SHP77 treated with DMSO at 0.1 percent for 48 hours (cell line): ENCODE measurements at places on chromosomes 7 and 10.

DNA sequence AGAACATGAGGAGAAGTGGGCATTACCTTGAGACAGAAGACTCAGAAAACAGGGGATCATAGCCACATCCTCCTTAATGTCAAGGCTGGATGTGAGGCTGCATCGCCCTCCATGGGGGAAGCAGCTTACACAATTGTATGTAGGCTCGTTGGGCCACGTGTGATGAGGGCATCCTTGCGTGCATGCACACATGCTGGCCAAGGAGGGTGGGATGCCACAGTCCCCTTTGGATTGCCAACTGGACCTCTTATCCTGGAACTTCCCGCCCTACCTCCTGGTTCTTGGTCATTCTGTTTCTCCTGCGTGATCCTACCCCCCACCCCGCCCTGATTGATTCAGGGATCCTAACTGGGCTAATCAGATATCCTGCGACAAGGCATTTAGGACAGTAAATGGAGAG, 102.0 kb downstream of the PRKAG2 start:
- DNase-seq = no peak

GRCh38 chr10:10777279-10777678, 240.4 kb upstream of the CELF2 start:
- no peak for DNase-seq

- DNase-seq = no peak
Measured at GRCh38 chr7:84123965-84124547, 70.5 kb downstream of the SEMA3A start.

DNA sequence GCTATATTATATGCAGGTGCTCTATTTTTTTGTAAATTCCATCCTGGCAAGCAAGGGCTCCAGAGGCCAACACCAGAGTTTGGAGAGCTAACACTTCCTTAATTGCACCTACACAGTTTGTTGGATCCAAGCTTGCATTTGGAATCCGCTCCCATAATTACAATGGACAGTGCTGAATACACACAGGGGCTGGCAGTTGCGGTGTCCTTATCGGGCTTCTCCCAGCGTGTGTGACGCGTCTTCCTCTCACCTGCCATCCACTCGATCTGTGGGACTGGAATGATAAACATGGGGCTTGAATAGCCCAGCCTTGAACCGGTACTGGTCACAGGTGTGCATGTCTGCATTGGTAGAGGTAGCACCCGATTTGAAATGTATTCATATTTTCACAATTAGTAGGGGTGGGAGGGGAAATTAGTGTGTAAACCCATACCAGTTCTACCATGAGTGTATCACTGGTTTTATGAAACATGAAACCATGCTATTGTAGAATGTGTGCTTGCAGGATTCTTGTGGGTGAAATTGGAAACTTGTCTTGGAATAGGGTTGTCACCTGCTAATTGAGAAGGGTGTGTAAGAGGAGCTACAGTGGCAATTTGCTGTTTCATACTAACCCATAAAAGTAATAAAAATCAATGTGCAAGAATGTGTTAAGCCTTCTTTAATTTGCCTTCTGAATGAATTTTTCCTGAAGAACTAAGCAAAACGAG, 316.5 kb downstream of the WDR11 start:
- no peak for DNase-seq

GRCh38 chr10:69732826-69733150, 68.9 kb upstream of the COL13A1 start:
- DNase-seq = no peak

DNA sequence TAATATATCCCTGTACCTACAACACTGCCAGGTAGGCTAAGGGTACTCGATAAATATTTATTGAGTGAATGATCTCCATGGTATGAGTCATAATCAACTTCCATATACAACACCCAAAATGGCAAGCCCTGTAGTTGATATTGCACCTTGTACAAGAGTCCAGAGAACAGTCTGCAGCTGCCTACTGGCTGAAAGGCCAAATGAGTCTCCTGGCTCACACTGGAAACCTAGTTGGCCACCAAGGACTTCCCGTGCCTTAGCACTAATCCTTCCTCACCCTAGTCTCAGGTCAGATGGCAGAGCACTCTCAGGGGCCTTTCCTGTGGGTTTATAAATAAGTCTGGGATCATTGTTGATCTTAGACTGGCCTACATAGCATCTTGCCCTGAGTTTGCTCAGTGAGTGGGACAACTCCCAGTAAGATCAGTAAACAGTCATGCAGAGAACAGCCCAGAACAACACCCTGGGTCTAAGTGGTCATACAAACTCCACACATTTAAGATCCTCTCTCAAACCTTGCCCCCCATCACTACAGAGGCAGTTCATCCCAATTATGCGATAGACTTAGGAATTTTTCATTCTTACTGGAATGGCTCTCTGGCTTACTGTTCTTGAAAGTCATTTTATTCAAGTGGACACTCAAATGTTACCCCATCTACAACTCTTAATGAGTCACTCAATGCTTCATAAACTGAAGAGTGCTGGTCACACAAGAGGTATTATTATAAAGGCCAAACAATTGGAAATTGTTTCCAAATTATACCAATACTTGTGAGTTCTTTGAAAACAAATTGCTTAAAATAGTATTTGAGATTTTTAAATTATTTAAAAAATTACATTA, 14.7 kb upstream of the SLC16A9 start:
- no peak for DNase-seq

DNA sequence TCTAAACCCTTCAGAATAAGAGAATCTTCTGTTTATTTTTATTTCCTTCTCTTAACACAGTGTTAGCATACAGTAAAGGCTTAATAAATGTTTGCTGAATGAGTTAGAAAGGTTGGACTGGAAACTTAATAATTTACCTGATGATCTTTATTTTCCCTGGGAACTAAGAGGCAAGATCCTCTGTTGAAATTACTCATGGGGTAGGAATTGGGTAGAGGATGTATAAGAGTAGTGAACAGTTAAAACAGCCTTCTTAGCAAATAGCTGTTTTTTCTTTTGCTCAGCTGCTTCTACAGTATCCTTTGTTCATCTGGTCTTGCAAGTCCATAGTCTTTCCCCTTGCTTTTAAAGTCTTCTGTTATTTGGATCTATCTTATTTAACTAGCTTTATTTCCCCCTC, 80.0 kb downstream of the AKAP9 start:
- no peak for DNase-seq

DNA sequence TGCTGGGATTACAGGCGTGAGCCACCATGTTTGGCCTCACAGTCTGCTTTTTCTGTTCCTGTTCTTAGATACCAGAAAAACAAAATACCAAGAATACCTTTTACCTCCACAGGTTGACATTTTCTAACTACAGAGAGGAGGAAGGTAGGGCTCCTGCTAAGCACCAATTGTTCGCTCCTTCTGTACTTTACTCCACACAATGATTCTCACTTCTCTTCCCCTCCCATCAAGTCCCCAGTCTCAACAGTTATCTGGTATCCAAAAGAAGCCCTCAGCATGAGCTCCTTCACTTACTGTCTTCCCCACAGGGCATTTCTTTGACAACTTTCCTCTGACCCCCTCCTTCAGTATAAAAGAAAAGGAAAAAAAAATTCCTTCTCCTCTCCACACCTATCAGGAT, 47.7 kb upstream of the ZNF800 start:
- no peak for DNase-seq

DNA sequence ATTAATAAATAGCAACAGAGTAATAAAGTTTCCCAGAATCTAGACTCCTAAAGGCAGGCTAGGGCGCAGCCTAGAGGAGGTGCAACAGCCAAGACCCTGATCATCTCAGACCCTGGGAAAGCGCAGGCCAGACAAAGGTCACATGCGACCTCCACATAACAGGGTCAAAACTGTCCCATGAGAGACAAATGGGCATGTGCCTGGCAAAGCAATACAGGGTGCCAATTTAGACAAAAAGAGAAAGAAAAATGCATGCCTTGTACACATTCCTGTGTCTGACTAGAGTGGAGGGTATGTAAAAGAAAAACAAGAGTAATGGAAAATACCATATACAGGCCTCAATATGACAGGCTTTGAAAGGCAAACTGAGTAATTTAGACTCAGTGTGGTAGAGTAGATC, 22.2 kb downstream of the MPP7 start:
- DNase-seq = no peak

- DNase-seq = no peak
Measured at GRCh38 chr7:121563177-121563576, 167.1 kb upstream of the FAM3C start.

GRCh38 chr7:151110236-151110940, 24.1 kb downstream of the AGAP3 start:
- DNase-seq = no peak

DNA sequence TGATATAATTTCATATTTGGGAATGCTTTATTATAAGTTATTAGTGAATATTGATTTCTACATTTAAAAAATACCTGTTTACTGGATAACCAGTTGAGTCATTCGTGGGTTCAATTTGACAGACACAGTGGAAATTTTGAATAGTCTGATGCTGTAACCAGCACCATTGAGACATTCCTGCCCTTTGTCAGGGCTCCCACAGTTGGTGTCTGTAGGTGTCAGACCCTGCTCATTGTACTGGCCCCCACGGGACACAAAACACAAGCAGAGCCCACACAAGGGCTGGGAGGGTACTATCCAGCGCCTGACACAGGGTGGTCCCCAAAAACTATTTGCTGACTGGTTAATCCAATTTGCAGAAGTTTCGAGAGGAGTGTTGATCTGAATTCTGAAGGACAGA, 35.9 kb downstream of the EEPD1 start:
- no peak for DNase-seq

GRCh38 chr10:107011105-107011504, 153.4 kb downstream of the SORCS1 start:
- DNase-seq = no peak

- no peak for DNase-seq
Measured at GRCh38 chr10:29098423-29098822, 190.4 kb upstream of the LYZL1 start.

GRCh38 chr10:104255311-104255981, 754 bp downstream of the GSTO1 start:
- no peak for DNase-seq
